ENCODE measurements at places on chromosomes 2 and 18.

DNA sequence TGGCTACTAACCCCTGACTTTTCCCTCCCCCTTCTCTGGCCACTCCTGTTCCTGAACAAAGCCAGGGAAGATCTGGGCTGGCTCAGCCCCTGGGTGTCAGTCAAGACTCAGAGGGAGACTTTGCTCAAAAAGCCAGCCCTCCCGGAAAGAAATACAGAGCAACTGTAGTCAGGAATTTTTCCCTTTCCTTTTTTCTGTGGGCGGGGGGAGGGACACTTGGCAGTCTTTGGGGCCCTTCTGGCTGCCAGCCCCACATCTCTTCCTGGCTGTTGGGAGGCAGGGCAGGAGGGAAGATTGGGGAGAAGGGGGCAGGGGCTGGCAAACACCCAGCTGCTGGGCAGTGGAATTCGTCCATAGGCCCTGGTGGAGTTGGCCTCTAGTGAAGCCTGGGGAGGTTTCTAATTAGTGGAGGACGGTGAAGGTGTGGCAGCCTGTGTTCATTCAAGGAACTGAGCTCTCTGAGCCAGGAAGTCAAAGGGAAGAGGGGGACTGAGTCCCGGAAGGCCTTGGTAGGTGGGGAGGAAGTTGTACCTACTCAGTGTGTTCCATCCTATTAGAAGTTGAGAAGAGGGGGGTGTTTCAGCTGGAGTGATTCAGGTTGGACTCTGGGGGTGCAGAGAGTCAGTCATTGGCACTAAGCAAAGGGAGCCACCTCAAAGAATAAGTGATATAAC is 10.9 kb downstream of the IGFBP2 start:
- DNase-seq = no peak

DNA sequence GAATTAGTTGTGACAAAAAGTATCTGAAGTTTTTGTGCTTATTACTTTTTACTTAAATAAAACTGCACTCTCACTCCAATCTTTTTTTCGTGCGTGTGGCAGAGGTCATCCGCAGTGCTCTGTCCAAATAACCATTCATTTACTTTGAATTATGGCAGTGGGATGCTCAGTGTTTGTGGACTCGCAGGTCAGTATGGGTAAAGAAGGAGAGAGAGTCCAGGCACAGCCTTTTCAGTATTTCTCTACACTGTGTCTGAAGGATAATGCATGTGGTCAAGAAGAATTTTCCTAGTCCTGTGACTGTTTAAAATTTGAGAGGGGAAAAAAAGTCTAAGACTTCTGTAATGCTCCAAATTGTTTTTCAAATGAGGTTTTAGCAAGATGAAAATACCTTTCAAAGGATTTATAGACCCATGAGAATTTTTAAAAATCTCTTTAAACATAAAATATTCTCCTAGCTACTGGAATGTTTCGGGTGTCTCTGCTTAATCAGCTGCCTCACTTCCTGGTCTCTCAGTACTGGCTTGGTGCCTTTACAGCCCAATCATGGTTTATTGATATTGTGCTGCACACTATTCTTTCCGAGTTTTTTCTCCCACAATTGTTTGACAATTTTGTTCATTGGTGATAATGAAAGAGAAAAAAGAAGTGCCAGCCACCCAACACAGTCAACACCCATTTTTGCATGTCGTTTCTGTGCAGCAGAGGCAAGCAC is 453.2 kb downstream of the PTPRM start:
- no peak for DNase-seq

DNA sequence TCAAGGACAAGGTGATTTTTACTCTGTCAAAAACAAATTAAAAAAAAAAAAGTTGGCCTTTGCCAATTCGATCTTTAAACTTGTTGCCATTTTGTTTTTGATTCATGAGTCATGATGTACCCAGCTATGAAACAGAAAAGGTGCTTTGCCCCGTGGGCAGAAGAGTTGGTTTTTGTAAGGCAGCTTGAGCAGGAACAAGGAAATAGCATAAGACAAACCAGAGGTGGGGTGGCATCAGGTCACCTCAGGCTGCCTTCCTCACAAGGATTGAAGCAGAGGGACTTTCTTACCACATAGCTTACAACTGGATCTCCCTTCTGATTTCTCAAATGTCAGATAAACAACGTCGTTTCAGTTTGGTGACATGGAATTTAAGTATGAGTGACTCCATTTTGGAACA is 123.8 kb downstream of the ARL4C start:
- DNase-seq = no peak

- no peak for DNase-seq
These were observed 2.9 kb upstream of the DLX2 start for GRCh38 chr2:172105471-172106107.

DNA sequence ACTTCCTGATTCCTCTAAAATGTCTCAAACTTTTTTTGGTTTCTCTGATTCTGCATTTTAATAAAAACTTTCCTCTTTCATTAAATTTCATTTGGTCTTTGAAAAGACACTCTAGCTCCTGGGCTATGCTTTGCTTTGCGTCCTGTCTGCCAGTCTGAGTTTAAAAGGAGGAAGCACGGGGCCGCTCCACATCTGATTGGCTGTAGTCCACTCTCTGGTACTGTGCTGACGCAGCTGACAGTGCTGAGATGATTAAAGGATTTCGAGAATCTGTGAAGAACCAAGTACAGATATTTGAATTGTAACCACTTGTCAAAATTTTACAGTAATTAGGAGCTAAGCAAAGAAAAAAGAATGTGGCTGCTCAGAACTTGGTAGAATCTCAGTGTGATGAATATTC is 199.6 kb upstream of the HNMT start:
- DNase-seq = no peak

- DNase-seq = no peak
These were observed 52.1 kb downstream of the NEMP2 start for GRCh38 chr2:190482451-190482850.

- no peak for DNase-seq
These were observed 141.5 kb upstream of the SP5 start for GRCh38 chr2:170573671-170574070.

GRCh38 chr2:16726147-16726546 is 60.5 kb upstream of the CYRIA start:
- DNase-seq = no peak

DNA sequence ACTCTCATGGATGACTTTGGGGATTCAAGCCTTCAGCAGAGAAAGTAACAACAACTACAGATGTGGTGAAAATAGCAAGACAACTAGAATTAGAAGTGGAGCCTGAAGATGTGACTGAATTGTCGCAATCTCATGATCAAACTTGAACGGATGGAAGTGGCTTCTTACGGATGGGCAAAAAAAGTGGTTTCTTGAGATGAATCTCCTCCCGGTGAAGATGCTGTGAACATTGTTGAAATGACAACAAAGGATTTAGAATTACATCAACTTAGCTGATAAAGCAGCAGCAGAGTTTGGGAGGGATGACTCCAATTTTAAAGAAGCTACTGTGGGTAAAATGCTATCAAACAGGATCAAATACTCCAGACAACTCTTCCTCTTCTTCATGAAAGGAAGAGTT is 43.1 kb downstream of the AAK1 start:
- DNase-seq = no peak

DNA sequence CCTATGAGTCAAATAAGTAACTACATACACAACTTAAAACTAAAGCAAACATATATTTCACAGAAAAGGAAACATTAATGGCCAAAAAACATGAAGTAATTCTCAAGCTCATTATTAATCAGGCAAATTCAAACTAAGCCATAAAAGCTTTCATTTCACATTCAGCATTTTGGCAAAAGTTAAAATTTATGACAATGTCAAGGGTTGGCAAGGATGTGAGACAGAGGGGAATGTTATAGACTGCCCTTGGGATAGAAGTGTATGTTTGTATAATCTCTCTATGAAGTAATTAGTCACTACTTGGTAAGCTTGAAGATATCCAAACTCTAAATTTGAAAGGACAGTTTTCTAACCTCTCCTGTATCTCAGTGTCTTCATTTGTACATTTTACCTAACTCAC is 539.4 kb downstream of the RIT2 start:
- no peak for DNase-seq

DNA sequence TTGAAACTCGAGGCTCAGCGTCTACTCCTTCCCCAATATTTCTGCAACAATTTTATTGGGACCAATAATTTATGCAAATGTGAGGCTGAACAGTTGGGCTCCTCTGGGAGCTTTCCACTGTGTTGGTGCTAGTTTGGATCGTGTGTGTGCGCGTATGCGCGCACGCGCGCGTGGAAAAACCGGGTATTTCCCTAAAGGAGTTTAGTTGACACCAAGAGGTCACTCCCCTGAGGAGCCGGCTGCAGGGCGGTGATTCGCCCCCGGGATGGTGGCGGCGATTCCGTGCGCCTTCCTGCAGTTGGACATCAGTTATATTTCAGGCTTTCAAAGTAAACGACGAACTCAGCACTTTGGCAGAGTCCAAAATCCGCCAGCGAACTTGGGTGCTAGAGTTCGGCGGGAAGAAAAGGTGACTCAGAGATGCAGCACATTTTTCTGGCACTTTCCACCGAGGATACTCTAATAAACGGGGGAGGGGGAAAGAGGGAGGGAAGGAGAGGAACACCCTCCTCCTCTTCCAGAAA is 186.5 kb upstream of the FANCL start:
- DNase-seq = no peak

DNA sequence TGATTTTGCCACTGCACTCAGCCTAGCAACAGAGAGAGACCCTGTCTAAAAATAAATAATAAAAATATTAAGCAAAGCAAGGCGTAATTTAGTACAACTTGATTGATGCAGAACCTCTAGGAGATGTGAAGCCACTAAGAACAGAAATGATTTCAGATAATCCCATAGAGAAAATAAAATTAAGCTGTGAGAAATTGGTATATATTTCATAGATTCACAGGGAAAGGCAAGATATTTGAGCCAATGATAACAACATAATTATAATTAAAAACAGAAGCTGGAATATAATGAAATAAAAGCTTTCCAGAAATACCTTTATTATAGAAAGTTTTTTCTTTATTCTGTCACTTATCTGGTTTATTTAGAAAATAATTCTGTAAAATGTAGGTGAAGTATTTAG is 88.9 kb upstream of the GULP1 start:
- no peak for DNase-seq

DNA sequence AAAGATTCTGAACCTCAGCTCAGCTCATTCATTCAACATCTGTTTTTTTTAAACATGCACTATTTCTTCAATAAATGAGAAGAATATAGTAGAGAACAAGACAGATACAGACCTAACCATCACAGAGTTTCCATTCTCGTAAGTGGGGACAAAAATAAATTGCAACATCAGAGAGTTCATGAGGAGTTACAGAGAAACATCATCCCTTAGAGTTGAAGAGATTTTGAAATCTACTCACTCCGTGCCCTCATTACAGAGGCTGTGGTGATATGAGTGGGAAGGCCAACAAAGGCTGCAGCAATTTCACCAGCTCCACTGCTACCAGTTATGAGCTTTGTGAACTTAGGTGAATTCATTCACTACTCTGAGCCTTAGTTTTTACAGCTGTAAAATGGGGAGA is 399.3 kb downstream of the BCL11A start:
- no peak for DNase-seq

DNA sequence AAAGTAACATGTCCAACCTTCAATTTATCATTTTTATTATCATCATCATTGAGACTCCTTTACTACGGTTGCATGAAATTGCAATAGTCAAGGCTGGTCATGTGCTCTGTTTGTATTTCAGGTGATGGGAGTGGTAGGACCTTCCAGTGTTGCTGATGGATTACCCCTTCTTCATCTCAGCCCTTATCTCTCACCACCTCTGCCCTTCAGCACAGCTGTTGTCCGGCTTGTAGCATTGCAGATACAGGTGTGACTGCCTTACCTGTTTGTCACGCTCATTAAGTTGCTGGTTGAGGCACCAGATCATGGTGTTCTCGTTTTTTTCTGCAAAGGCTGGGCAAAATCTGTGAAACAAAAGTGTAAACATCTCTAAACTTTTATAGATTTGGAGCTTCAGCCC is 31.7 kb upstream of the RPE start:
- DNase-seq = no peak

GRCh38 chr2:33528441-33528950 is 52.0 kb downstream of the RASGRP3 start:
- DNase-seq = no peak

GRCh38 chr2:137566387-137566786 is 397.9 kb upstream of the HNMT start:
- DNase-seq = no peak

- DNase-seq = no peak
These were observed 13.8 kb downstream of the MLPH start for GRCh38 chr2:237500681-237501424.

DNA sequence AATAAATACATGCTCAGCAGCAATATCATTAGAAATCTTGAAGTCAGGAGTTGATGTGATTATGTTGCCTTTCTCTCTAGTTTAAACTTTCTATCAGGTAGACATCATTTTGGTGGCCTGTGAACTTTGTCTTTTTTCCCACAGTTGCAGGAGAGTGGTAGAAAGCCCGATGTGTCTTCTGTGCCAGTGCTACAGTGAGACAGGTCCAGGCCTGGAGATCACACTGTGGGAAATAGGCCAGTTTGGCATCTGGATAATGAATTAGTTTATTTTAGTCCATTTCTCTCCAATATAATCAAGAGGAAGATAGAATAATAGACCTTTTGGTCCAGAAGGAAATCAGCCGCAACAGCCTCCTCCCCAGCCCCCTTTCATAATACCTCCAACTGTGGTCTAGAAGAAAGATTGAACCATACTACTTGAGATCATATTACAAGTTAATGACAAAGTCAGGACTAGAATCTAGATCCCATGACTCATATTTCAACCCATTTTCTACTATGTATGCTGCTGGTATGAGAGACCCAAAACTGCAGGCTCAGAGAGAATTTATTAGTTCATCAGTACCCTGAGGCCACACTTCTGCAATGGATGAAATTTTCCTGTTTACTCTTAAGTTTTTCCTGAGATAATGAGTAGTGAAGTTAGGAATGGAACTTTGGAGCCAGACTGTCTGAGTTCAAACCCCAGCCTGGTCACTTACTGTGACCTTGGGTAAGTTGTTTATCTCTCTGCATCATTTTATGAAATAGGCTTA is 20.6 kb downstream of the KCMF1 start:
- no peak for DNase-seq

DNA sequence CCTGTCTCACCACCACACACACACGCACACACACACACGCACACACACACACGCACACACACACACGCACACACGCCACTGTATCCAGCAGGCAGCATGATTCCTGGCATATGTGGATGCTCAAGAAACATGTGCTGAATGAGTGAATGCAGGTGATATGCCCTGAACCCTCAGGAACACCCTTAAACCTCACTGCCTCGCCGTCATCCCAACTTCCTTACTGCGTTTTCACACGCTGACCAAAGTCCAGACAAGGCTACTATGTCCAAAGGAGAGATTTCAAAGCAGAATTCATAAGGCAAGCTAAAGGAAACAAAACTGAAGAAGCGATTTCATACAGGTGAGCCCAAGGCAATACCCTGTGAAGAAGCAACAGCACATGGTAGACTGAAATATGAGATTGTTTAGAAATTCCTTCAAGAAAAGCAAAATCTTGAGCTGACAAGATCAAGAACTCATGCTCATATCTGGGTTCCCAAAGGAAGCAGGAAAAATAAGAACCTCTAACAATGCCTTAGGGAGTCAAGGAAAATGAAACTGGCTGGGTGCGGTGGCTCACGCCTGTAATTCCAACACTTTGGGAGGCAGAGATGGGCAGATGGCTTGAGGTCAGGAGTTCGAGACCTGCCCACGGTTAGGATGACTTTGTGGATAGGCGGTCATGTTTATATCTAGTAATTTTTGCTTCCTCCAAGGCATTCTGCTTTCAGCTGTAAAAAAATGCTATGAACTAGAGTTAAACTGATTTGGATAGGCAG is 69.1 kb downstream of the TNFRSF11A start:
- no peak for DNase-seq

GRCh38 chr18:54390838-54391237 is 33.1 kb downstream of the C18orf54 start:
- DNase-seq = no peak
